ENCODE measurements at places on chromosomes 5 and 9.

GRCh38 chr9:21465859-21466518 lies 16.1 kb downstream of the IFNE start:
- DNase-seq = no peak

DNA sequence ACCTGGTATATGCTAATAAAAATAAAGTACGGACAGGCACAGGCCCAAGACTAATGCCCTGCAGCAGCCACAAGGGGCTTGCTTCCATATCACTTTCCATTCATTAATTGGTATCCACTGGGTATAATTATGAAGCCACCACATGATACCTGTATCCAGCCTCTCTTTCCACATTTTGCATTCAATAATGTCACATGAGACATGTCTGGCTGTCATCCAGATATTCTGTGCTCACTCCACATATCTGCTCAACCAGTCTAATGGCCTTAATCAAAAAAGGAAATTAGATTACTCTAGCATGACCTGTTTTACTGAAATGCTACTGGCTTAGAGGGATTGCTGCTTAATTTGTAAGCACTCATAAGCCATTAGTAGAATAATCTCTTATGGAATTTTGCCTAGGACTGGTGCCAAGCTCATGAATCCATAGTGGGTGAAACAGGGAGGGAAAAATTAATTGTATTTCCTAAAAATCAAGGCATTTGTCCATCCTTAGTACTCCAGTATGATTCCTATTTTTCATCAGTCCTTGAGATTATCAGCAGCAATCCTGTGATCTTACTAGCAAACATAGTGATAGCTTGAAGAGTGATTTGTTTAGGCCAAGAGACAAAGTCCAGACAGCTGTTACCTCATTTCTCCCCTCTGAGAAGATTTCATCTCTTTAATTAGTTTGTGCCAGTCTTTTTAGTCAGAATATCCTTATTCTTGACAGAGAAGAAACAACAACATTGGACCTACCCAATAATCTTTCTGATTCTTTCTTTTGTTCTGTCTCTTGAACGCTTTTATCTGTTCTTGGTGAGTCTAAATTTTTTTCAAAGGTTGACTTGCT lies 119.2 kb upstream of the ABCA1 start:
- no peak for DNase-seq

DNA sequence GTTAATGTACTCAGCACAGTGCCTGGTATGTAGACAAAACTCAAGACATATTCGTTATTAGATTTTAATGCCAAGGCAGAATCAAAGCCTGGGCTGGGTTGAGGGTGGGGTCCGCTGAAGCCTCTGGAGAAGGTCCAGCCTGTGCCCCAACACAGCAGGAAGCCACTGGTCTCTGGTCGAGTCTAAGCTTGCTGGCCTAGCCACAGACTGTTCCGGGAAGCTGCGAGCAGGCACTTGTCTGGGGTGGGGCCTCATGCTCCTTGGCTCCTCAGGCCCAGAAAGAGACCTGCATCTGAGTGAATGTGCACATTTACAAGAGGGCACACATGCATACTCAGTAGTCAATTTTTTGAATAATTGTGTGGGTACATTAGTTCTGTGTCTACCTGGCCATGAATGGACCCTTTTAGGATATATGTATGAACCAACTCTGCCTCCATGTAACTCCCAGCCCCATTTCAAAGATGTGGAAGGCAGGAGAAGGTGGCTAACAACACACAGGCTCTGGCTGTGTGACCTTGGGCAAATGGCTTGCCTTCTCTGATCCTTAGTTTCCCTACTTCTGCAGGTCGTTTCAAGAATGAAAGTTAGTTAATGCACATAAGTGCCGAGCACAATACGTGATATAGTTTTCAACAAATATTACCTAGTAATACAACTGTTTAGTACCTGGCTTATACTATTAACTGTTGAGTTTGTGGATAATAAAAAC lies 18.3 kb downstream of the FAT2 start:
- DNase-seq = no peak

- DNase-seq = peak; percentile 26
These were observed 53.4 kb downstream of the SLC22A5 start for GRCh38 chr5:132422720-132423437.

- DNase-seq = no peak
These were observed 11.5 kb downstream of the UGT3A1 start for GRCh38 chr5:35979715-35980114.

- DNase-seq = no peak
These were observed 5.5 kb downstream of the PTBP3 start for GRCh38 chr9:112327718-112328450.

GRCh38 chr5:40389591-40389990 lies 290.1 kb upstream of the PTGER4 start:
- DNase-seq = no peak

- no peak for DNase-seq
These were observed 20.6 kb downstream of the DYNC2I2 start for GRCh38 chr9:128636024-128636390.

DNA sequence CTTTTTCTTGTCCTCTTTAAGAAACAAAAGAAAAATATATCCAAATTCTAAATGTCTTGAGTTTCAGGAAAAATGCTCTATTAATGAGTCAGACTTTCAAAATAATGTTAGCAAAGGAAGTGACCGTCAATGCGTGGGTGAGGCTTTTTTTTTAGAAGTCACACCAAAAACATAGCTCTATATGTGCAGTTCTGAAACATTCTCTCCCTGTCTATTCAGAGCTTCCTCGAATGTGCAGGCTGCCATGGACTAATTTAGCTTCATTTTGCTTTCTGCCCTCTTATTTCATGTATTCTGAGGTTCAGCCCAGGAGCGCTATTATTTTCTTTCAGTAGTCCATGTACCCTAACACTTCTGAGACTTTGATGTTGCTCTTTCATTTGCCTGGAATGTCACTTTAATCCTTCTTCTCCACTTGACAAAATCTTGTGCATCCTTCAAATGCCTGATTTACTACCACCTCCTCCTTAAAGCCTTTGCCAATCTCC lies 72.5 kb upstream of the RASA1 start:
- DNase-seq = no peak

DNA sequence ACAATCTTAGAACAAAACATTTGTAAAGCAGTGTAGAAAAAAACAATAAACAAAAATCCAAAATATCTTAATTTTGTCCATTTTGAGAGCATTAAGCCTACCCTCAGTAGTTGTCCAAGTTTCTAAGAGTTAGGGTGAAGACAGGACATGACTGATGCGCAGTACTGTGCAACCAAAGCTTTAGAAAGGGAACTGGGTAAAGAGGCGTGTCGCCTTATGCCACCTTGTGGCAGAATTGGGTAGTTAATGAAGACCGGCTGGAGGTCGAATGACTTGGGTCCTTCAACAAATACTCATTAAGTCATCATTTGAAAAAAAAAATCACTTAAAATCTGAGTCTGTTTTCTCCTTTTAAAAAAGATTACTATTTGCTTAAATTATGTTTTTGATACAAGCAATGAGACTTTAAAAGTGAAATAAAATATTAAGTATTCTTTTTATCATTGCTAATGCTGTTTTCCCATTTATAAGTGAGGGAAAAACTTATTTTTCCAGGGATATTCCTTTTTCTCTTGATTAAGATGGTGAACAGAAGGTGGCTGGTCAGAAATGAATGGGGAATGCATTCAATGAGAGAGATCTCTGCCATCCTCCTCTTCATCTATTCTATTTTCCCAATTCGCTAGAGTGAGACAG lies 3.5 kb upstream of the RNF20 start:
- DNase-seq = peak; percentile 69

- no peak for DNase-seq
These were observed 8.1 kb upstream of the DAB2 start for GRCh38 chr5:39432696-39433530.

DNA sequence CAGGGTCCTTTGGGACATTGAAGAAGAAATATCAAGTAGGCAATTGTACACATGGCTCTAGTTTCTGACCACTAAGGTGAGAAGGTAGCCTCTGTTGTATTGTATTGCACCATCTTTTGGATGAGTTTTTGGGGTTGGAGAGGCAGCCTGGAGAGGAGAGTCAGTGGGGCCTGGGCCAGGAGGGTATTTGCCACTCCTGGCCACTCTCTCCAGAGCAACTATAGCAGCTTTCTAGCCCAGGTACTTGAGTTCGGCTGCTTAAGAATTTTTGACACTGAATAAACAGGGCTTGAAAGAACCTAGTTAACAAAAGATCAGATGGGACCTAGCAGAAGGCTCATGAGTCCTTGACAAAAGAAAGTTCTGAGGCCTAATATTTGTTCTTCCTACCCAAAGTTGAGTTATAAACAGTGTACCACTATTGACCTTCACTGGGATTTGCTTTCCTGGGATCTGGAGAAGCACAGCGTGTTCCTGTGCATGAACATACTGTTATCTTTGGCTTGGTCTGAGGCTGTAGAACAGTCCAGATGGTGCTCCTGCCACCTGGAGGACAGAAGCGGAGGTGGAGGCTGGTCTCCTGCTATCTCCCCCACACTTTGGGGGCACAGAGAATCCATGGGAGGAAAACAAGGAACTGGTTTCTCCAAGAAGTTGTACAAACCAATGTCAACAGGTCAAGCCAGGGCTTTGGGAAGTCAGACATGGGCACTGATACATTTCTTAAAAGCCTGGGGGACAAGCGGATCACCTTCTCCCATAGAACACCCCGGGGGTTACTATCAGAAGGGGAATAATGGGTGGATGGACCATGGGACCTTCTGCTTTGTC lies 110.4 kb upstream of the LIFR start:
- peak; percentile 5 for DNase-seq

DNA sequence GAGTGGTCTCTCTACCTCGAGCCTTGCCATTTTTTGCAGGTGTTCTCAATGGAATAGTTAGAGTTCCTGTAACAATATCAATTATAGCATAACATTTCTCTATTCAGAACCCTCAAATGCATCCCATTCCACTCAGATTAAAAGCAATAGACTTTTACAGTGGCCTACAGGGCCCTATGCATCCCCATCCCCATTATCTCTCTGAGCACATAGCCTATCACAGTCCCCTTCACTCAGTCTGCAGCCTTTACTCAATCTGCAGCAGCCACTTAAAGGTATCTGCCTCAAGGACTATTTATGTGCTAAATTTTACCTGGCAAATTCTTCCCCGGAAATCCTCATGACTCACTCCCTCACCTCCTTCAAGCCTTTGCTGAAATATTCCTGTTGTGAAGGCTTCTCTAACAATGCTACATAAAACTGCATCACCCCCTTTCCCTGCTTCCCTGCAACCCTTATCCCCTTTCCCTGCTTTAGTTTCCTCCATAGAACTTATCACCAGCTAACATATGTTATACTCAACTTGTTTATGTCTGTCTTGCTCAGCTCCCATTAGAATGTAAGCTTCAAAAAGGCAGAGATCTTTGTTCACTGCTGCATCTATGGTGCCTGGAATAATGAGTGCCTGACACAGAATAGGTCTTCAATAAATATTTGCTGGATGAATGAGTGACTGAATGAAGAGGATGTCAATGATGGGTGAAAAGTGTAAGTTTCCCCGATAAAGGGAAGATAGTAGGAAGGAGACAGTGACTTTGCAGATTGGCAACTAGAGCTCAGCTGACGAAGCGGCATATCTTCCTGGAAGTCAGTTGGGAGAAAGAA lies 54.1 kb upstream of the ZNF366 start:
- DNase-seq = no peak

DNA sequence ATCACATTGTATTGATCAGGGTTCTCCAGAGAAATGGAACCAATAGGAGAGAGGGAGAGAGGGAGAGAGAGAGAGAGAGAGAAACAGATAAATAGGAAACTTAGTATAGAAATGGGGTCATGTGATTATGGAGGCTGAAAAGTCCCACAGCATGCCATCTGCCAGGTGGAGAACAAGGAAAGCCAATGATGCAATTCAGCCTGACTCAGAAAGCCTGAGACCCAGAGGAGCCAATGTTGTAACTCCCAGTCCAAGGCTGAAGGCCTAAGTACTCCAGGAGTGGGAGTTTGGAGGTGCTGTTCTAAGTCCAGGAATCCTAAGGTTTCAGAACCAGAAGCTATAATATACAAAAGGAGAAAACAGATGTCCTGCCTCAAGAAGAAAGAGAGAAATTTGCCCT lies 48.4 kb upstream of the ISOC1 start:
- DNase-seq = no peak

DNA sequence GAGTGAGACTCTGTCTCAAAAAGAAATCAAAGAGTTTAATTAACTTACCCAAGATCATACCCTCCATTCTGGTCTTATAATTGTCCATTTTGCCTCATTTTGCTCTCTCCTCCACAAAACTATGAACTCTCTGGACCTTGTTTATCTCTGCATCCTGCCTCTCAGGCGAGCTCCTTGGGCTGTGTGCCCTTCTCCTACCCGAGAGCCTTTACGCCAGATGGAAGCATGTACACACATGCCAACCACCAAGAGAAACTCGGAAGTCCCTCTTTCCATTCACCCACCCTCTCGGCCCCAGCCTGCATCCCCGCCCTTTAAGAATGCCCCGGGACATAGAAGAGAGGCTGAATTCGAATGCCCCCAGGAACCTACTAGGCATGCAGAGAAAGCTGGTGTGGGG lies 25.9 kb downstream of the CPLX2 start:
- DNase-seq = no peak

GRCh38 chr5:89399548-89399947 lies 516.6 kb upstream of the MEF2C start:
- DNase-seq = no peak

- no peak for DNase-seq
These were observed 46.2 kb downstream of the CFAP77 start for GRCh38 chr9:132456241-132456640.

- DNase-seq = no peak
These were observed 191.2 kb downstream of the PIK3R1 start for GRCh38 chr5:68406767-68407241.

Data from activated CD4-positive, alpha-beta T cell treated with anti-CD3 and anti-CD28 coated beads, Interleukin-2, amount 50 U/mL, for 48 hours (primary cell).